ENCODE measurements at places on chromosomes 6 and 20. TPM values are rescaled to one million over a fixed set of nuclear protein-coding genes. Genes with fewer than 3 reads are reported as not detected.

Gene CRIP3
- not detected for total RNA-seq

Gene BTNL2
- not detected for total RNA-seq

Gene THBD
- 4.2 TPM for total RNA-seq

Gene EFCAB8
- total RNA-seq, result not detected

Gene MAP7
- 0.10 TPM for total RNA-seq

Gene TRAPPC3L
- not detected for total RNA-seq

Gene BPIFB1
- 0.50 TPM for total RNA-seq

Gene CPXM1
- 85.5 TPM for total RNA-seq

Gene BNIP5
- total RNA-seq, result not detected

Gene PSORS1C1
- total RNA-seq, result 0.64 TPM

Gene PRRT1
- 1.8 TPM for total RNA-seq

Gene AFDN
- 18.5 TPM for total RNA-seq

Gene LRRN4
- not detected for total RNA-seq

Gene C20orf202
- not detected for total RNA-seq

Gene ISM1
- not detected for total RNA-seq

Gene TNF
- total RNA-seq, result not detected

Gene COL20A1
- not detected for total RNA-seq
